Stimulated activated CD4-positive, alpha-beta T cell treated with anti-CD3 and anti-CD28 coated beads, TNF-alpha, amount 100 ng/mL, for 48 hours (primary cell): ENCODE measurements at places on chromosomes 2 and 18.

DNA sequence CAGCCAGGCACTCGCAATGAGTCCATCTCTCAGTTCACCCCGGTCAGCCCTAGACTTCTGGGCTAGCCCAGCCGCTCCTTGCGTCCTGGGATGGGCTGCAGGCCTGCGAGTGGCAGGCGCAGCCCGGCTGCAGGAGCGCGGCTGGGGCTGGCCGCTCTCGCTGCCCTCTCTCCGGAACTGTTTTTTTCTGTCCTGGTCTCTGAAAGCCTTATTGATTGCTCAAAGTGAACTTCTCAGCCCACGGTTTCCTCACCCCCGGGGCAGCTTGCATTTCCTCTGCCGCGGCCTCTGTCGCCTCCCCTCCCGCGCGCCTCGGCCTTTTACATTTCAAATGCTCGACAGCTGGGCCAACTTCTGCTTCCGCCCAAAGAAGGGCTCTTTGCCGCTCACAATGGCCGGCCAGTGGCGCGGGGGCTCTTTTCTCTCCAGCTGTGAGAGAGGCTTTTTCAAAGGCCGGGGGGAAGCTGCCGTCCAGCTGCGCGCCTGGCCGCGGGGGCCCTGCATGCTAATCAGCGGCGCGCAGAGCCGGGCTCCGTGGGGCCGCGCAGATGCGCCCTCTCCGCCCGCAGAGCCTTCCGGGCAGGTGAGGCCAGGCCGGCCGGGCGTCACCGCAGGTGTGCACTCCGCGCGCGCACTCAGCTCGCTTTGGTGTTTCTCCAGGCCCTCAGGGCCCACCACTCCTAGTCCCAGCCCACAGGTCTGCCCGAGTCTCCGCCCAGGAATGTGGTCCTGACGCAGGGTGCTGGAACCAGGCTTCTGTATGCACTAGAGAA lies 513.8 kb downstream of the RNF144A start:
- DNase-seq, result no peak

GRCh38 chr2:17373041-17373440 lies 145.2 kb downstream of the RAD51AP2 start:
- no peak for DNase-seq

DNA sequence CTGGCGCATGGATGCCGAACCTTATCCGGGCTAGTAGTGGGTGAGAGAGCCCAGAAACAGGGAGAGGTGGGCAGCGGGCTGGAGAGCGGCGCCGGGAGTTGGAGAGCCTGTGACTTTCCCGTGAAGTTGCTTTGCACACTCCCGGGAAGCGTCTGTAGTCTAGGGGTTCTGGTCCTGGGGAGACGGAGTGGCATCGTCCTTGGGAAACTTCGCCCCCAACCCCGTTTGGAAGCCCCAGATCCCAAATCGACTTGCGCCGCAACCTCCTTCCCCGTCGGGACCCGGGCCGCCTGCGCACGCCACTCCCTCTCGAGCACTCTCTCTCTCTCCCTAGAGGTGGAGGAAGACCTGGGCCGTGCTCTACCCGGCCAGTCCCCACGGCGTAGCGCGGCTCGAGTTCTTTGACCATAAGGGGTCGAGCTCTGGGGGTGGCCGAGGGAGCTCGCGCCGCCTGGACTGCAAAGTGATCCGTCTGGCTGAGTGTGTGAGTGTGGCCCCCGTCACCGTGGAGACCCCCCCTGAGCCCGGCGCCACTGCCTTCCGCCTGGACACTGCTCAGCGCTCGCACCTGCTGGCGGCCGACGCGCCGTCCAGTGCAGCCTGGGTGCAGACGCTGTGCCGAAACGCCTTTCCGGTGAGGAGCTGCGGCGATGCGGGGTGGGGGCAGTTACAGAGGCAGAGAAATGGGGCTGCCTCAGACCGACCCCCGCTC lies 456 bp downstream of the DOK1 start:
- DNase-seq, result no peak

DNA sequence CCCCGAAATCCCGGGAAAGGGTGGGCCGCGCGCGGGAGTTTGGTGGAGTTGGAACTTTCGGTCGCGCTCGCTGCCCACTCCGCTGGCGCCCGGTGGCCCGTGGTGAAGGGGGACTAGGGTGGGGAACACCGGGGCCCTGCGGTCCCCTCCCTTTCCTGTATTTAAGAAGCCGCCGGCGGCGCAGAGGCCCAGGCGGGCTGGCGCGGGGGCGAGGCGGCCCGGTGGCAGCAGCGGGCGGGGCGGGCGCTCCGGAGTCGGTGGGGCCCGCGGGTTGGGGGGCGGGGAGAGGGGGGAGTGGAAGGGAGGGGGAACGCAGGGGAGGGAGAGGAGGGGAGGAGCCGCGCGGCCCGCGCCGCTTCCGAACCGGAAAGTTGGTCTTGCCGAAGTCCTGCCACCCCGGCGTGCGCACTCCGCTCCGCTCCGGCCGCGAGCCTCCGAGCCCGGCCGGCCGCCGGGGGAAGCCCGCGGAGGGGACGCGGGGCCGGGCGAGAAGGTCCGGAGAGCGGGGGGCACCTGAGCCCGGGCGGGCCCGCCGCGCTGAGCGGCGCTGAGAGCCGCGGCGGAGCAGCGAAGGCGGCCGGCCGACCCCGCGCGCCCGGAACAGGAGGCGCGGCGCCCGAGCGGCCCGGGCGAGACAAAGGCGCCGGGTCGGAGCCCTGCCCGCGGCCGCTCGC lies 425 bp upstream of the SALL3 start:
- DNase-seq, result no peak

DNA sequence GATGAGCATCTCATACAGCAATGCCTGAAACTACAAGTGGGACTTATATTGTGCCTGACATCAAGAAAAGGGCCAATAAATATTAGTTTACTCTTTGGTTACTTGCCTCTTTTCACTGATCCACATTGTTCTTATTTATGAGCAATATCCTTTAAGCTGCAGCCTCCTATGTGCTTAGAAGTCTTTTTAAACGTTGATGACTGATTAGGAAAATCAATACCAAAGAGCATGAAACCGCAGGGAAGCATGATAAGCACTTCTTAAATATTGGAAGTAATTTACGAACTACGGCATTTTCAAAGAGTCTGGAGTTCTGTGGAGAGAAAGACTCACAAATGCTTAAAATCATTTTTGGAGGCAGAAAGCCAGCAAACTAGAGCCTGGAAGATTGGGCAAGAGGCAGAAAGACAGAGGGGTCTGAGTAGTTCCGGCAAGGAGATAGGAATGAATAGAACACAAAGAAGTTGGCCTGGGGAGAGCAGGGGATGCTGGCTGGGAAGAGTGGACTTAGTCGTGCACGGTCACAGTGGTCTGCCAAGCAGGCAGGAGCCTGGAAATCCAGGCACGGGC lies 122.6 kb upstream of the NOSTRIN start:
- DNase-seq, result no peak

DNA sequence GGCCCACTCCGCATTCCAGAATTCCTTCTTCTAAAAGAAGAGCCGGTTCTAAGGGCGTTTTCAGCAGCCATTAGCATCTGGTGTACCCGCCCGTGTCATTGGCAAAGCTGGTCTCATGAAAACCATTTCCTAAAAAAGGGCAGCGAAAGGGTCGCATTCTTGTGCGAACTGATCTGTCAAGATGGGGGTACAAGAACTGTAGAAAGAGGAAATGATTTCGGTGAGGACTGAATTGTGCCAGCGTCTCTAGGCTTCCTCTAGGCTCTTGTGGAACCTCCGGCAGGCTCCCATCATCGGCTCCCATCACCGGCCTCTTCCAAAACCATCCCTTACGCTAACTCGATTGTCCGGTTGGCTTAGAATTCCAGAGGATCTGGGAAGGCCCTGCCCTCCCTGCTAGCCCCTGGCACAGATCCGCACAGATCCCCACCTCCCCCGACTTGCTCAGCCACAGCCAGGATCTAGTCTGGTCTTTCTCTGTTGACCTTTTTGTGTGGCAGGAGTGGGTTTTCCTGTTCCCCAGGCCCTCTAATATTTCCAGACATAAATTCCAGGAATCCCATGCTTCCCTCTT lies 1.3 kb downstream of the RAB31 start:
- DNase-seq, result no peak

GRCh38 chr2:112272669-112273068 lies 2.7 kb upstream of the ZC3H6 start:
- DNase-seq, result no peak

GRCh38 chr2:3661149-3661660 lies 3.2 kb downstream of the ALLC start:
- no peak for DNase-seq
